ENCODE measurements at places on chromosomes 4 and X.

DNA sequence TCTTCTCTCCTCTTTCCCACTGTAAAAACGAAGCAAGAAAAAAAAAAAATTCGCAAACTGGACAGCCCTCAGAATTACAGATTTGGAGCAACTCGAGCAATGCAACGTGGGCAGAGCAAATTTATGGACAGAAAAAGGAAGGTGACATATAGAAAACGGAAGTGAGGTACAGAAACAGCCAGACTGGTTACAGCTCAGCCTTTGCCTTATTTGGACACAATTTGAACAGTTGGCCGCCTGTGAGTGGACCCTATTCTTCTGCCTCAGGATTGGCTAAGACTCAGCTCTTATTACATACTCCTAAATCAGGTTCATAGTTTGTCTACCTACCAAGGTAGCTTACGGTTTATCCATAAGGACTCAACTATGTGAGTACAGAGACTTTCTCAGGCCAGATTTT lies 98.8 kb downstream of the SOWAHB start:
- DNase-seq: no peak

DNA sequence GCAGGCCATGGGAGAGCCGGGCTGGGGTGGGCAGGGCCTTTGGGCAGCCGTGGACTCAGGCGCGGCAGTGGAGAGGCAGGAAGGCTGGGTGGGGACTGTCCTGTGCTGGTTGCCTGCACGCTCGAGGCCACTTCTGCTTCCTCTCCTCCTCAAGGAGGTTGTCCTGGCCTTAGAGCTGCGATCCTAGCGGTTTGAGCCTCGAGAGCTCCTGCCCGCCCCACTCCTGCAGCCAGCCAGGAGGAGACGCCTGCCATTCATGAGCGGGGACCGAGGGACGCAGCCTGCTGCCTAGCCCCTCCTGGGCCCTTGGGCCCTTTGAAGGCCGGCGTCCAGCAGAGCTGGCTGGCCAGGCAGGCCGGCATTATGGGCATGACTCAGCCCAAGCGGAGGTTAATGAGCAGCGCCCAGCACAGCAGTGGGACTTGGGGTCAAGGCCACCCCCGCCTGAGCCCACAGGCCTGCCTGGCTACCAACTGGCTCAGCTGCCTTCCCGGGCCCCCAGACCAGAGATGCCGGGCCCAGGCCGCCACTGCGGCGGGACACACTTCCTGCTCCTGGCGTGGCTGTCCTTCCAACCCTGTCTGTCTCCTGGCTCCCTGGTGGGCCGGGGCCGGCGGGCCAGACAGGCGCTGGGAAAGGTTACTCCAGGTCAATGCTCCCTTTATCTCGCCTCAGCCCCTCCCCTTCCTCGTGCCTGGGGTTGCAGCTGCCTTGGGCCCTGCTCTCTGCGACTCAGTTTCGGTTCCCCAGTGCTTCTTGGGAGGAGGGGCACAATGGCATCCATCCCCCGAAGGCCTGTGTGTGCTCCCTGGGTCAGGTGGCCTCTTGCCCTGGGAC lies 1.8 kb downstream of the ABCD1 start:
- DNase-seq: peak; percentile 83

DNA sequence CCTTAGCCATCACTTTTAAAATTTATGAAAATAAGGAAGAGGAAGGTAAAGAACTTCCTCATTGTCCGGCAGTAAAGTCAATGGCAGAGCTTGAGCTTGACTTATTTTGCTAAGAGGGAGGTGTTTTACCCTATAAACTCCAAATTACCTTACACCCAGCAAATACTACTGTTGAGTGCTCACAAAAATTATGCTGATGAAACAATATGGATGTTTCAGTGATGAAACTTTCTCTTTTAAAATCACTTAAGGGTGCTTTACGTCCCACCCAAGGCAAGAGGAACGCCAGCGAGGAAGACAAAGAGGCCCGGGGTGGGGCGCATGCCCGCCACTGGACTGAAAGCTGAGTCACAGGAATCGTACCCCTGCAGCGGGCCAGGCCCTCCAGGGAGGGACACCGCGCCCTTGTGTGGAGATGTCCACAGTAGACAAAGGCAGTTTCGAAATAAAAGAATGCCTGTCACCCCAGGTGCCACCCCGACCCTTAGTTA lies 560 bp upstream of the TMSB4X start:
- DNase-seq: no peak

DNA sequence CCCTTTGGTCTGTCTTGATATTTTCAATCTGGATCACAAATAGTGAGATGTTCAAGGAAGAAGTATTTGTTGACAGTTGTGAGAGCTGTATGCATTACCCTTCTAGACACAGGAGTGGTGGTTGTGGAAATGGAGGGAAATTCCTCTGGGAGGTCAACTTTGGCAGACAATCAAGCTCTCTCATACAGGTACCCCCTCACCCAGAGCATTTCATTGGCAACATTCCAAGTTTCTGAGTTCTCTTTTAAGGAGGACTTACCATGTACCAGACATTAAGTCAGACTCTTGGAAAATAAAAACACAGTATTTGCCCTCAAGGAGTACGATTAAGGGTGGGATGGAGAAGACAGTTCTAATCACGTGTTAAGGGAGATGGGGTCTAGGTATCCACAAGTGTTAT lies 45.3 kb downstream of the KLHL15 start:
- DNase-seq: no peak

DNA sequence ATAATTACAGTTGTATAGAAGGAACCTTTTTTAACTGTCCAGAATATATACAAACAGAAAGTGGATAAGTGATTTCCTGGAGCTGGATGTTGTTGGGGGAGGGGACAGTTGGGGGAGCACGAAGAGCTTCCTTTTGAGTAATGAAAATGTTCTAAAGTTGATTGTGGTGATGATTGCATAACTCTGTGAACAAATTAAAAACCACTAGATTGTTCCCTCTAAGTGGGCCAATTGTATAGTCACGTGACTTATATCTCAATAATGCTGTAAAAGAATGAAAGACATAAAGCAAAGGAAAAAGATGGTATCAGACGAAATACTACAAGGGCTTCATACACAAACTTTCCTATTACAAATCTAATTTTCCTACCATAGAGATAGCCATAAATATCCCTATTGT lies 2.7 kb downstream of the CT55 start:
- no peak for DNase-seq

- DNase-seq: no peak
Measured at GRCh38 chr4:164890691-164891090, 13.7 kb downstream of the APELA start.

DNA sequence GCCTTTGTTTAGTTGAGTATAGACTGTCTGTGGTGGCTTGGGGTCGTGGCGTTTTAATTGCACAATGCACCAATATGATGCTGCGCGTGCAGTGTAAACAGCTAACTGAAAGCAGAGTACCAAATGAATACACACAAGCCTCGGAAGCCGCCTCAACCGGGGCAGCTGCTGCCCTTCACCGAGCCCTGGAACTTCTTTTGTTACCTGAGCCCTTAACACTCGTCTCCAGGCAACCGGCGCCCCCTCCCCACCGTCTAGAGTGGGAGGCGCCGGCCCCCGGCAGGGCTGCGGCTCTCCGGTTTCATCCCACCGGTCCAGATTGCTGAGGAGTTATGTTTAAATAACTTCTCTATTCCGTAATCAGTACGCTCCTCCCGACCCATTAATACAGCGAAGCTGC lies 173.2 kb upstream of the TBL1X start:
- DNase-seq: no peak

DNA sequence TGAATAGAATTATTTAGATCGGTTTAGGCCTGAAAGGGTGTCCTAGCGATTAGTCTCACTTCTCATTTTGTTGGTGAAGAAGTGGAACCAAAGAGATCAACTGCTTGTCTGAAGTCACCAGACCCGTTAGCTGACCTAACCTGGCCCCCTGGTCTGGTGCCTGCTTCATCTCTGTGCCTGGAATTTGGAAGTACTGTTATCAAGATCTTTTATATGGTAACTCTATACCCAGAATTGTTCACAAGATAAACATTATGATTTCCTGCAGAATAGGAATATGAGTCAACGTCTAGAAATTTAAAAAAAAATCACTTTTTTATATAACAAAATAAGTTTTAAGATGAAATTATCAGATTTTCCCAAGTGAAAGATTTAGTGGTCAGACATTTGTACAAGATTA lies 37.2 kb downstream of the LRP2BP start:
- DNase-seq: no peak

- no peak for DNase-seq
Measured at GRCh38 chrX:56833626-56834025, 104.6 kb downstream of the NBDY start.

- no peak for DNase-seq
Measured at GRCh38 chr4:67531379-67531962, 13.8 kb downstream of the CENPC start.

DNA sequence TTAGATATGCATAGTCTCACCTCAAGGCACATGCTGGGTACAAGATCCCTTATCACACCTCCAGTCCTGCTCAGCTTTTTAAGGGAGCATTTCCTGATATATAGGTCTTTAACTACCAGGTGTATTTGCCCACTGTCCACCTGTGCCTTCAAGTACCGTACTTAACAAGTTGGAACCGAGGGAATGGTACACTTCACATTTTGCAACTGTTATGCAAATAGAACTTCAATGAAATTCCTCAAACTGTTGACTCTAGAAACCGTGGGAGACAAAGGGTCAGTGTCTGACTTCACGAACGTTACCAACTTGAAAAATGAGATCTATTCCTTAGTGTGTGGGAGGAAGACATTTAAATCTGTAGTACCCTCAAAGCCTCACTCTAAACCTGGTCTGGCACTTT lies 5.2 kb downstream of the TRIM2 start:
- DNase-seq: no peak

DNA sequence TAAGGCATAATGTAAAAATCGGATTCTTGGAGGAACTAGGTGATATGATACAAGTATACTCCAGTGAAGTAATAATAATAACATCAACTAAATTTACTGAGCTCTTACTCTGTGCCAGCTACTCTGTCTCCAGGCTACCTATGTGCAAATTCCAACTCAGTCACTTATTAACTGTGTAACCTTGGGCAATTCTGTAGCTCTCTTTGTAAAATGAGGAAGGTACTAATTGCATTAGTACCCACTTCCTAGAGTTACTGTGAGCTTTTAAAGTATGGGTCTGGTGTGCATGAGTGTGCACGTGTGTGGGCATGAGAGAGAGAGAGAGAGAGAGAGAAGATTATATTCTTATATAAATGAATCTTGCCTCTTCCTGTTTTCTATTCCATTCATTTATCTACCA lies 169.9 kb downstream of the KCNIP4 start:
- no peak for DNase-seq

DNA sequence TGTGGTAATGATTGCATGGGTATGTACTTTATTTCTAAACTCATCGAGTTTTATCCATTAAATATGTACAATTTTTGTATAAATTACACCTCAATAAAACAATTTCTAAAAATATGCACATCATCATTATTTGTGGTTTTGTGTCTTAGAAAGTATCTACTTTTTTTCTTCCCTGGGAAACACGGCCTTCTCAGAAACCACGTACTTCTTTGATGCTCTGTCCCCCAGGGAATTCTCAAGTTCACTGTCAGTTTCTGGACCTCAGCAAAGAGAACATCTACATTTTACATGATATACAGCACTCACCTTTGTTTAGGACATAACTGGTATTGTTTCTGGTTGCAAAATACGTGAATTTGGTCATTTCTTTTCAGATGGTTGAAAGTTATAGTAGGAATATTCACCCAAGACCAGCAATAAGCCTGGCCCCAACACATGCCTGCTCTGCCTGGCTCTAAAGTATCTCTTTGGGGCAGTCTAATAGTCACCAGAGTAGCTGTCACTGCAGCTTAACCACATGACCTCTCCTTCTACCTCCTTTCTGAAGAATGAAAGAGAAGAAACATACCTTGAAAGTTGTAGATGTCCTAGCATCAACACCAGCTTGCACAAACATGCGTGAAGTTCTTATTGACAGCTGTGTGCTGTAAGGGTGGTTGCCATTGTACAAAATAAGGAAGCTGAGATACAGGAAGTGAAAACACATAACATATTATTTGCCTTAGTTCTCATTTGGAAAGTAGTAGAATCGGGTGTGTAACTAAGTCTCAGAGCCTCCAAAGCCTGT lies 48.4 kb upstream of the SPANXN4 start:
- peak; percentile 37 for DNase-seq

DNA sequence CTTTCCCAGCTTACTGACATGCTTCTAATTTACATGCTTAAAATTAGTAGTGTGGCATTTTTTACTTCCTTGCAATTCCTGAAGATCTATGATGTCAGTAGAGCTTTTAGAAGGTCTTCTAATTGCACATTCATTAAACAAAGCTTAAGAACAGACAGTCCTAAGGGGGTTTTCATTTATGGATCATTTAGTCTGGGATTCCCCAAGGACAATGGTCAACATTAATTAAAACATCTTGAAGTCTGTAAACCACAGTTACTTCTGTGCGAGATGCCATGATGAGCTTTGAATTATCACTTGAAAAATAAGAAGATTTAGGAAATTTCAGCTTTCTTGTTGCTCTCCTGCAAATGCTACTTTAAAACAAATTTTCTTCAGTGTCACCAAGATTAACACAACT lies 20.2 kb downstream of the ANXA3 start:
- DNase-seq: no peak

DNA sequence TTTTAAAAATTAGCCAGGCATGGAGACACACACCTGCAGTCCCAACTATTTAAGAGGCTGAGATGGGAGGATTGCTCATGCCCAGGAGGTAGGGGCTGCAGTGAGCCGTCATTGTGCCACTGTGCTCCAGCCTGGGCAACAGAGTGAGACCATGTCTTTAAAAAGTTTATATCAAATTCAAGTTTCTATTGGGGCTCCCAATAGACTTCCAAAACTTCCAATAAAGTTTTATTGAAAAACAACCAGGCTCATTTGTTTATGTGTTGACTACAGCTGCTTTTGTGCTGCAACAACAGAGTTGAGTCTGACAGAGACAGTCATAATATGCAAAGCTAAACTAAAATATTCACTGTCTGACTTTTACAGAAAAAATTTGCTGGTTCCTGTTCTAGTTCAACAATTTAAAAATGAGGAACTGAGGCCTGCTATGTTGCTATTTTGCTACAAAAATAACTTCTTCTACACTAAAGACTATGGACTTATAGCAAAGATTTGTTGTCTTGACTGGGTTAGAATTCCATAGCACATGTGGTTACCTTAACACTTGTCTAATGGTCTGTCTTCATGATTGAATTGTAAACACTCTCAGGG lies 63.3 kb upstream of the RELL1 start:
- DNase-seq: no peak

GRCh38 chr4:83267830-83268475 lies 16.6 kb downstream of the COQ2 start:
- DNase-seq: no peak

GRCh38 chrX:148867596-148867995 lies 367.2 kb downstream of the AFF2 start:
- no peak for DNase-seq

DNA sequence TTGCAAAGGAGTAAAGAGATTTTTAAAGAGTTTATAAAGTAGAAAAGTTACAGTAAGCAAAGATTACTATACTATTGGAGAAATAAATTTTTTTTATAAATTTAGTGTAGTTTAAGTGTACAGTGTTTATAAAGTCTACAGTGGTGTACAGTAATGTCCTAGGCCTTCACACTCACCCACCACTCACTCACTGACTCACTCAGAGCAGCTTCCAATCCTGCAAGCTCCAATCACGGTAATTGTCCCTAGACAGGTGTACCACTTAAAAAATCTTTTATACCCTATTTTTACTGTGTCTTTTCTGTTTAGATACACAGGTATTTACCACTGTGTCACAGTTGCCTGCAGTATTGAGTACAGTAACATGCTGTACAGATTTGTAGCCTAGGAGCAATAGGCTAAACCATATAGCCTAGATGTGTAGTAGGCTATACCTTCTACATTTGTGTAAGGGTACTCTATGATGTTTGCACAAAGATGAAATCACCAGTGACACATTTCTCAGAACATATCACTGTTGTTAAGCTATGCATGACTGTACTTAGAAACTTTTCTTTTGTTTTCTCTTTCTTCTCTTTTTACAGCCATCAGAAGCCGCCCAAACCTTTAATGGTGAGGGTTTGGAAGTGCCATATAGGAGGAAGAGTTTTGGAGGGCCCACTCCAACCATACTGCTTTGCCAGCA lies 11.8 kb upstream of the SH3RF1 start:
- no peak for DNase-seq

All from MM.1S (cell line).